WTC11 (cell line): ENCODE measurements at places on chromosomes 3 and 15.

- no peak for DNase-seq
Measured at GRCh38 chr3:188200481-188200880, 46.5 kb downstream of the LPP start.

GRCh38 chr3:1766384-1766783 is 332.3 kb upstream of the CNTN4 start:
- no peak for DNase-seq

DNA sequence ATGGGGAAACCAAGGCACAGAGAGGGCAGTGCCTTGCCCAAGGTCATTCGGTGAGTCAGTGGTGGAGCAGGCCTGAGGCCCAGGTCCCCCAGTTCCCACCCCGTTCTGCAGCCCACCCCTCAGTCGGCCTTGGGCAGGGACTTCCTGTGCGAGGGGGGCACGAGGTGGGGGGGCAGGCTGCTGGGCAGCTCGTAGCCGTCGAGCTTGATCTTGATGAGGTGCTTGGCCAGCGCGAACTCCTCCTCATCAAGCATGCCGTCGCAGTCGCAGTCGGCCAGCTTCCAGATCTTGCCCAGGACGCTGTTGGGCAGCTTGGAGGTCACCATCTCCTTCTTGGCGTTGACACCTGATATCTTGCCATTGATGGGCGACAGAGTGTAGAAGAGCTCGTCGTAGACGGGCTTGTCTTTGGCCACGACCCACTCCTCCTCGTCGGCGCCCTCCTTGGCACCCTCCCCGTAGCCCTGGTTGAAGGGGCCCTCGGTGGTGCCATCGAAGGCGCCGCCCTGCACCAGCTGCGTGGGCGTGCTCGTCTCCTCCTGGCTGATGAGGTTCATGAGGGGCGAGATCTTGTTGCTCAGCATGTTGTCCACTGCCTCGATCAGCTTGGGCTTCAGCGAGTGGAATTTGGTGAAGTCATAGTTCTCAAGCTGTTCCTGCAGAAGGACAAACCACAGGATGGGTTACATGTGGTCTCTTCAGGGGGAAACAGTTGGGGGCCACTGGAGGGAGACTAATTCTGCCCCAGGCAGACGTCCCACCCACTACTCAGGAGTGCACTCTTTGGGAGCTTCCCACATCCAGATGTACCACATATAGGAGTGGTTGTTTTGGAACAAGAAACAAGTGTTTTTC is 6.9 kb upstream of the SPTBN5 start:
- DNase-seq: no peak

DNA sequence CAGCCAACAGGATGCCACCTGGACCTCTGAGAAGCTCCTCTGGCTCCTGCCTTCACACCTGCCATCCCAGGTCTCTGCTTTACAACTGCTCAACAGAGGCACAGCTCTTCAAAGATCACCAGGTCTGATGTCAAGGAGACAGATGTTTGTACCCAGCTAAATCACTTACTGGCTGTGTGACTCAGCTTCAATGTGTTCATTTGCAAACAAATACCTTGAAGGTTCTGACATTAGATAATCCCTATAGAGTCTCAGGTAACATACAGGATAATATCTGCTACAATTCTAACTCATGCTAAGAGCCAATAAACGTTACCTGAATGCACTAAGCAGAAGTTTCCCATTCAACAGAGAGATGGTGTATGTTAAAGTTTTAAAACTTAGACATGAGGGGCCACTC is 163.4 kb upstream of the IGF1R start:
- no peak for DNase-seq

GRCh38 chr3:16654976-16655375 is 49.8 kb upstream of the DAZL start:
- DNase-seq: no peak

DNA sequence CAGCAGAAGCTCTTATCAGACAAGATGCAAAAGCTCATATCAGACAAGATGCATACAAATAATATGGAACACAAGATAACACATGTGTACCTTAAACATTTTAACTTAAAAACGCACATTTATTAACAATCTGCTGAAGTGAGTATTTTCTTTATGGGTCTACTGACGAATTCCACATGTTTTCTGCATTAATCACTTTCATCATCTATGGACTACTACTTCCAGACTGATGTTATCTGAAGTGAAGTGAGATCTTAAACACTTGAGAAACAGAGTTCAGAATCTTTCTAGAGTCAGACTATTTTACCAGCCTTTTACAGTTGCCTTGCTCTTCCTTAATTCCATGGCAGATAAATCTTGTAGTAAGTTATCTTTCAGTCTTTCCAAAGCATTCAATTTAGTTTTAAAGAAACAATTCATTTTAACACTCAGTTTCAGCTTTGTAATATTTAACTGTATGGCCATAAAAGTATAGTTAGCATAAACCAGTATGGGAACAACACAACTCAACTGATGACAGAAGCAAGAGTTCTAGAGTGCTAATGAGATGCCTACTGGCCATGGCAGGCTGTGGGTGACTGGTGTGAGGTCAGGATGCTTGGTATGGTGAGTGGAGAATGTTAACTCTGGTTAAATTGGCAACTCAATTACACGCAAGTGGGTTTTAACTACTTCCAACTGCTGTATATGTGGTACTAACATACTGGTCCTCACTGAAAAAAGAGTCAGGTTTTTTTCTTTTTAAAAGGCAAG is 9.8 kb downstream of the CMTM6 start:
- DNase-seq: no peak

- no peak for DNase-seq
Measured at GRCh38 chr3:111723293-111724215, 128.4 kb upstream of the ZBED2 start.

DNA sequence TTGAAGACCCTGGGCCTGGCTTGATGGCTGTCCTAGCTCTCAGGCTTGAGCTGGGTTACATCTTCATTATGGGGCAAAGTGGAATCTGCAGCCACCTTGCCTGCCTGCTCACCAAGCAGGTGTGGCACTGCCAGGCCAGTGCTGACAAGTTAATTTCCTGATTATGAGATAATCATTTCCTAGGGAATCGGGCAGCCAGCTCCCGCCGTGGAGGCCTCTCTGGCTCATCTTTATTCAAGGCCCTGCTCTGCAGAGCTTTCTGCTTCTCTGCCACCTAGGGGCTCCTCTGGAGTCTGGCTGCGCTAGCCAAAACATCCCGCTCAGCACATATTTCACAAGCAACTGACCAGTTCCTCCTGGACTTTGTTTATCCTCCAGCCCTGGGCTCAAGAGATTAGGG is 9.9 kb downstream of the LOXL1 start:
- DNase-seq: no peak

- no peak for DNase-seq
Measured at GRCh38 chr15:39530480-39531342, 50.2 kb upstream of the THBS1 start.

GRCh38 chr3:52196977-52197376 is 983 bp upstream of the ALAS1 start:
- no peak for DNase-seq

GRCh38 chr15:40046721-40047414 is 7.9 kb upstream of the SRP14 start:
- no peak for DNase-seq

DNA sequence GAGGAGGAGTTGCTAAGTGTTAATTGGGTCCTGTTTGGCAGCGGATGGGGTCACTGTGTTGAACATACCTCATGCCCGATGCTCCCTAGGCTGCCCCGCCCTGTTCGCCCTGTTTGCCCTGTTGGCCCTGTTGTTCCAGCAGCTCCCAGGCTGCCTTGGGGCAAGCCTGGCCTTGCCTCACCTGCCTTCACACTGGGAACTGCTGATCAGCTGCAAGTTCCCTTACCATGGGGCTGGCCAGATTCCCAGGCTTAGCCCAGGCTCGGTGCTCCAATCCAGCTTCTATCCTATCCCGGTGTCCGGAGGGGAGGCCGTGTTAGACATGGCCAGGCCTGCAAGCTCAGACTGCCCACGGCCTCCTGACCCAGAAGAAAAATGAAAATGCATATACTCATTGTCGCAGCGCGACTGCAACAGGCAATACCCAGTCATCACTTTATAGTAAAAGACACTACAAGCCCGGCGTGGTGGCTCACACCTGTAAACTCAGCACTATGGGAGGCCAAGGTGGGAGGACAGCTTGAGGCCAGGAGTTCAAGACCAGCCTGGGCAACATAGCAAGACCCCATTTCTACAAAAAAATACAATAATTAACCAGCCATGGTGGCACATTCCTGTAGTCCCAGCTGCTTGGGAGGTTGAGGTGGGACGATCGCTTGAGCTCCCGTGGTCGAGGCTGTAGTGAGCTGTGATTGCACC is 42.9 kb upstream of the ZNF710 start:
- DNase-seq: no peak

- DNase-seq: no peak
Measured at GRCh38 chr15:60480149-60480548, 1.2 kb upstream of the ICE2 start.

- no peak for DNase-seq
Measured at GRCh38 chr3:112508261-112508660, 9.0 kb upstream of the BTLA start.

GRCh38 chr3:6825524-6825923 is 35.4 kb upstream of the GRM7 start:
- no peak for DNase-seq

DNA sequence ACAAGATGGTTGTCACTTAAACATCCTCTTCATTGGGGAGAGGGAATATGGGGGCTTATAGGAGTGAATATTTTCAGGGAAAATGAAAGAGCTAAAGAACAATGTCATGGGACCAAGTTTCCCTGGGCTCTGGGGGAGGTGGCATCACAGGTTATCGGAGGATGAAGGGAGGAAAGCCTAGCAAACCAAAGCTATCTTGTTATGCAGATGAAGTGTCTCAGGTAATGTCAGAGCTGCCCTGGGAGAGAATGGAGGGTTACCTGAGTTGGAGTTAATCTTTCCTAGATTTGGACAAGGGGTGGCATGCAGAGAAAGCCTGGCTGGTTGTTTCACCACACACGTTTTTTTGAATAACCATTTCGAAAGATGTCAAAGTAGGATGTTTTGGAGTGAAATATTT is 308.1 kb upstream of the ATP10A start:
- no peak for DNase-seq

- no peak for DNase-seq
Measured at GRCh38 chr15:45587863-45588170, 638 bp downstream of the BLOC1S6 start.

GRCh38 chr3:61780016-61780415 is 218.6 kb downstream of the PTPRG start:
- DNase-seq: no peak

GRCh38 chr3:156831006-156831405 is 4.9 kb downstream of the LEKR1 start:
- DNase-seq: no peak

GRCh38 chr3:10956986-10957385 is 35.6 kb upstream of the SLC6A1 start:
- no peak for DNase-seq

- no peak for DNase-seq
Measured at GRCh38 chr3:71813073-71813472, 28.1 kb upstream of the PROK2 start.

DNA sequence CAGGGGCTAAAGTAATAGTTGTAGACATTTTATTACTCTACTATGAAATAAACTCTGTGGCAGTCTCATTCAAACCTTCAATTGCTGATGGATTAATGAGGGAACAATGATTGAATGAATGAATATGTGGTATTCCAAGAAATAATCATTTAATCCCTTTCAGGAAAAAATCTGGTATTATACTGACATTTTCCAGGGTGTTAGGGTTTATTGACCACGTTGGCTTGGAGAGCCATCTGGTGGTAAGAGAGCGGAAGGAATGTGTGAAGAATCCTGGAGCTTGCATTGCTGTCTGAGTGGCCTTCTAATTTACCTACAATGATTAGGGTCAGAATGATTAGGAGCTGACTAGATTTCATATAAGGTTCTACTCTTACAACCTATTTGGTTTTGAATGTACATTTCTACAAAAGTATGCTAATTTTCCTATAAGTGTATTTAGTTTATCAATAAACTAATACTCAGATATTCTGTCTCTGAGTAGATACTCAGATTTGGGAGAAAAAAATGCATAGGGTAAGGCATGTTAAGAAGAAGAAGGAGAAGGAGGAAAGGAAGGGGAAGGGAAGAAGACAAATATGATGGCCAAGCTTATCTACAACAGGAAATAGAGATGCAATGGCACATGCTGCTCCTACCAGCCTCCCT is 249.9 kb downstream of the ROBO1 start:
- peak; percentile 32 for DNase-seq

- DNase-seq: no peak
Measured at GRCh38 chr3:114375608-114376421, 82.0 kb downstream of the TIGIT start.

- DNase-seq: no peak
Measured at GRCh38 chr15:65026756-65027155, 2.7 kb downstream of the MTFMT start.

DNA sequence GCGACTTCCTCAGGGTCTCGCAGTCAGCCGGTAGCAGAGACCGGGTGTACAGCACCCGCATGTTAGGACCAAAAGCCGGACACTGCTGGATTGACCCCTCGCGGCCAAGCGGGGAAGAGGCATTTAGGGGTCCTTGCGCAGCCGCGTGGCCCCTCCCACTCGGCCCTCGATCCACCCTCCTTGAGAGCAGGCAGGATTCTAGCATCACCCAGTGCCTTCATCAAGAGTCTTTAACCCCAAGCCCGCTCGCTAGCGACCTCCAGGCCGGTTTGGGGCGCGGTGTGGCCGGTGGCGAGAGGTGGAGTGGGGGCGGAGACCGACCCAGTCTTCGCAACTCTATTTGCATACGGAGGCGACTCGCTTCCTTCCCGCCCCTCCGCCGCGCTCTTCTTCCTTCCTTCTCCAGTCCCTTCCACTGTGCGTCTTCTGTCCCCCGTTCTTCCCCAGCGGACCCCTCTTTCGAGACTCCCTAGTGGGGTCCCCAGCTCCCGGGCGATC is at the start of gene ST6GAL1:
Gene ST6GAL1 (plus strand): TSS at position 384 of the 498 bp plus-strand sequence. CDS start 112,178 bp downstream, outside the sequence.
- peak; percentile 89 for DNase-seq

GRCh38 chr15:81271761-81272644 is 51.9 kb downstream of the STARD5 start:
- DNase-seq: no peak

DNA sequence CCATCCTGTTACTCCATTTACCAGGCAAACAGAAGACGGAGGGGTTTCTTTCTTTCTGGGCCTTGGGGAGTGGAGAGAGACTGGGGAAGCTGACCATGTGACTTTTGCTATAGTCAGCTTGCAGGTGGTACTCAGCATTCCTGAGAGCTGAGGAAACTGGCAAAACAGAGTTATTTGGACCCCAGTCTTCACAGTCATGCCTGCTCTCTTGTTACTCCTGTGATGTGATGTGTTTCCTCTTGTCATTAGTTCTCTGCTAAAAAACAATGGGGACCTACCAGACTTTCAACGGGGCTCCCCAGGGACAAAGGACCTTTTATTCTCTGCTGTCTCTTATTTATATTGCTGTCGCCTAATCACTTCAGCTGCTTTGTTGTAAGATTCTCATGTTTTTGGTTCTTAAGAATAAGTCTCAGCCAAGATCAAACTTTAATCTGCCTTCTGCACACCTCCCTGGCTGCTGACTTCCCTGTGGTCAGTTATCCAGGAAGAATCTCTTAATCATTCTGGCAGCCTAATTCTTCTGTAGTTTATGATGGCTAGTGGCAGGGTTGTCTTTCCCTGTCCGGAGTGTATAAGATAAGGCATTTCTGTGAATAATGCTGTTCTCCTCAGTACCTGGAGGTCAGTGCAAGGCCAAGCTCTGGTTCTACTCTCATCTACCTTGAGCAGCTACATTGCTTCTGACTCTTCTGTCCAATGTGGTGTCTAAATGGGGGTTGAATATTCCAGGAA is 8.8 kb downstream of the STARD9 start:
- DNase-seq: no peak

- no peak for DNase-seq
Measured at GRCh38 chr3:37323494-37323893, 149.1 kb upstream of the LRRFIP2 start.
